ENCODE measurements at places on chromosomes 2 and 18.
A peak's percentile ranks its signal among the peaks of the same experiment; 100 is the strongest.

DNA sequence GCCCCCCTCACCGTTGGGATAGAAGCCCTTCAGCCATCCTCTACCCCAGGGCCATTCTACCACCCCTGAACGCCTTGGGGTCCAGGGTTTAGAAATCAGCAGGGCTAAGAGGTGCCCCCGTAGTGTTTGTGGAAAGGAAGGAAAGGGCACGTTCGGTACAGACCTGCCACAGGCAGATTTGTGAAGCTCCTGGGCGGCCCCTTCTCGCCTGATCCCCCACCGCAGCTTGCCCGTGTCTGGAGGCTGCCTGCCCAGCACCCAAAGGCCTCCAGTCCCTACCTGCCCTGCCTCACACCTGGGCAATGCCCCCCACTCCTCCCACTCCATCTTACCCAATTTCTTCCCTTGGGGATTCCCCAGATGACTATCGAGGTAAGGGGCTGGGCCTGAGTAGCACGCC is 21.2 kb downstream of the ATP6V1C2 start:
- no peak for DNase-seq

- no peak for DNase-seq
Observed at GRCh38 chr18:79397830-79398761, 2.4 kb downstream of the NFATC1 start.

DNA sequence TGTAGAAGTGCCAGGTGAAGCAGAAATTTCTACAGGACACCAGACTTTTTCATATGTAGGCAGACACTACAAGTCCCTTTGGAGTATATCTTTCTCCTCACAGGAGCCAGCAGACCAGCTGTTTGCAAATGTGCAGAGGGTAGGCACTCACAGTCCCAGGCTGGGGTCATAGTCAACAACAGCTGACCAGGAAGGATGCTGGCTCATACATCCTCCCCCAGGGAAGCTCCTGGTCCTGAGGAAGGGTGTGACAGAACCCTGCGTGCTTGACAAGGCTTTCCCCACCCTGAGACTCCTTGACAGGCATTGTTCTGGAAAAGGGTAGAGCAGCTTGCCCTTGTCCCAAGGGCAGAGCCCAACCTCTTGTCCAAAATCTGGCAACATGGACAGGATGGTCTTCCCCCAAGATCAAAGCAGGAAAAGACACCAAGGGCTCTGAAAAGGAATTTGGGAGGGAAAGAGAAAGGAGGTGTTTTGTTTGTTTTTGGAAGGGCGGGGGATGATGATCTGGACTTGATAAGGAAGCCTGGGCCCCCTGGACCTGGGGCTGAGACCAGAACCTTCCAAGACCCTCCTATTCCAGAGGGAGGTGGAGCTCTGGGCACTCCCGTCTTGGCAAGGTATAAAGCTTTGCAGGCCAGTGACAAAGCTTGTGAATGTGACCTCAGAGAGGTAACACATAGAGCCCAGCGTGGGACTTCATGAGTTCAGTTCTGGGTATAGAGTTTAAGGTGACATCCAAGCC is 87.1 kb downstream of the GFPT1 start:
- no peak for DNase-seq

DNA sequence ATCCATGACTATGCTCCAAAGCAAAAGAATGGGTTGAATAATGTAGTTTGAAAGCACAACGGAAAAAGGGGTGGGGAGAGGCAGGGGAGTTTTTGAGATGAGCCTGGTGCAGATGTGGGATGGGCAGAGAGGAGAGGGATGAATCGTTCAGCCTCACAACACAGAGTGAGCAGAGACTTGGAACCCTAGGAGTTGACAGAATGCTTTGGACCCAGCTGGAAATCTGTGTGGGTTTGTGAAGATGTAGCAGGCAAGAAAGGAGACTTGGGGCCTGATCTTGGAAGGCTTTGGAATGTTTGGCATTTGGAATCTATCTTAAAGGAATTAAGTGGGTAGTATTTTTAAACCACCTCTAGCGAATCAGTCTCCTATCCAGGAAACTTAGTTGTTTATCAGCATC is 66.0 kb upstream of the KCTD1 start:
- DNase-seq = no peak

DNA sequence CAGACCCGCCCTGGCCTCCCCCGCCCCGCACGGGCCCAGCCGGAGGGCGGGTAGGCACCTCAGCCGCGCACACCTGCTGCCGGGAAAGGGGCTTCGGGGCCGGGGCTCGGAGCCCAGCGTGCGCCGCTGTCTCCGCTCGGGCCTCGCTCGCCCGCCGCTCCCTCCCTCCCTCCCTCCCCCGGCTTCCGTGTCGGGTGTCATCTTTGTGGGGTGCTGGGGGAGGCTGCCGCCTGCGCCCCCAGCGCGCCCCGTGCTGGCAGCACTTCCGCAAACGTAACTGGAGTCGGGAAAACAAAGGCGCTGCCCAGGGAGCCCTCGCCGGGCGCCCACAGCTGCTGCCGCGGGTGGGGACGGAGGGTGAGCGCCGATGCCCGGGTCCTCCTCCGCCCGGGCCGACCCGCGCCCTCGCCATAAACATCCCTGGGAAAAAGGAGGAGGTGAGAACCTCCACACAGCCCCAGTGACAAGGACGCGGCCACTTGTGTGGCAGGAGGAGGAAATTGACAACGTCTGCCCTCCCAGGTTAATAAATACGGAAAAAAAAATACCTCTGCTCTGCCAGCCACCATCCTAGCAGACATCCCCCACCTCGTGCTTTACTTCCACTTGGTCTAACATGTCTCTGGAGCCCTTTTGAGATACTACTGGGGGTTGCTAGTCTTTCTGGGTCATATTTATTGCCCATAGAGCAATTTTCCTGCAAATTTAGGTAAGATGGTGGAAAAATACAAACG is 550 bp downstream of the MFSD6 start:
- DNase-seq = no peak

GRCh38 chr2:100275200-100275589 is 47.1 kb downstream of the LONRF2 start:
- DNase-seq = no peak

GRCh38 chr2:216392945-216393840 is 19.1 kb upstream of the SMARCAL1 start:
- DNase-seq = peak; percentile 8

- no peak for DNase-seq
Observed at GRCh38 chr18:54360406-54360805, 2.7 kb downstream of the C18orf54 start.

GRCh38 chr2:23012499-23012898 is 372.5 kb upstream of the KLHL29 start:
- no peak for DNase-seq

- no peak for DNase-seq
Observed at GRCh38 chr2:60479226-60480088, 74.0 kb downstream of the BCL11A start.

GRCh38 chr2:26562811-26563645 is 78.1 kb downstream of the CIB4 start:
- DNase-seq = peak; percentile 50

DNA sequence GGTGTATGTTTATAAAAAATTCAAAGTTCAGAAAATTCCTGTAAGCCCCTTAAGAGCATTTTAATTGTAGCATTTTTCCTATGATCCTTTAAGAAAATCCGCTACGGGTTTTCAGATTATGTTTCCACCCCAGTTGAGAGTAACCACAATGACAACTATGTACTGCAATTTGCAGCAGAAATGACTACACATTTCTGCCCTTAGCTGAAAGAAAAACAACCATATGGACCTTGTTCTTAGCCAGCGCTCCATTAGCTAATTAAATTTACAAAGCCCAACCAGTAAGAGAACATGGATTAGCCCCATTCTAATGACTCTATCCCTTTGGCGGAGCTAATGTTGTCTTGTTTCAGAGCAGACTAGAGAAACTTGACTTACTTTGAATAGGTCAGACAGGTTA is 247.6 kb downstream of the SLC8A1 start:
- DNase-seq = no peak

DNA sequence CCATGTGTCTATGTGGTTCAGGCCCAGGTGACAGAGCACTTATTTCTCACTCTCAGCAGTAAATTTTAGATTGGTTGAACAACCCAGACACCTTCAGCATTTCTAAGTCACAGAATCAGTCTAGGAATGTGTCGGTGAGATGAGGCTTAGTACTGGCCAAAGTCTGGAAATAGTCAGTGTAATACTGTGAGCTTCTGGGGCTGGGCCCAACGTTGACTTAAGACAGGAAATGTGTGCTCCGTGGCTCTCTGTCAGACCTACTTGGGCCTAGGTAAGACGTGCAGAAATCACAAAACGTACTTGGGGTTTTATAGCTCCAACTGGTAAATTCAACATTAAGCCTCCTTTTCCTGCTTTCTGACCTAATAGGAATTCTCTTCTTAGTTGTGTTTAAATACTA is 160.3 kb upstream of the COL3A1 start:
- DNase-seq = no peak

- no peak for DNase-seq
Observed at GRCh38 chr2:203035879-203036470, 21.3 kb downstream of the NBEAL1 start.

- DNase-seq = no peak
Observed at GRCh38 chr2:22518641-22519040, 866.3 kb upstream of the KLHL29 start.

DNA sequence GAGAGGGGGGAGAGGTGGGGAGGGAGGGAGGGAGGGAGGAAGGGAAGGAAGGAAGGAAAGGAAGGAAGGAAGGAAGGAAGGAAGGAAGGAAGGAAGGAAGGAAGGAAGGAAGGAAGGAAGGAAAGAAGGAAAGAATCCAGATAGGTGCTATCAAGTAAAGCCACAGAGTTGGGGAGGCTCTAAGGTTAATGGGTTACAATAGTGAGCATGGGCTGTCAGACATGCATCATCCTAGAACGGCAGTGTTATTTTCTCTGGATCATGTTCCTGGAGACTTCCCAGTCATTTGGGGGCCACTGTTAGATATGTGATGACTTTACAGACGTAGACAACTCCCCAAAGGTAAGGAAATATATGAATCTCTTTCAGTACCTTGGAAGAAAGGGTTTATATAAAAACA is 31.1 kb downstream of the CDK15 start:
- DNase-seq = no peak

DNA sequence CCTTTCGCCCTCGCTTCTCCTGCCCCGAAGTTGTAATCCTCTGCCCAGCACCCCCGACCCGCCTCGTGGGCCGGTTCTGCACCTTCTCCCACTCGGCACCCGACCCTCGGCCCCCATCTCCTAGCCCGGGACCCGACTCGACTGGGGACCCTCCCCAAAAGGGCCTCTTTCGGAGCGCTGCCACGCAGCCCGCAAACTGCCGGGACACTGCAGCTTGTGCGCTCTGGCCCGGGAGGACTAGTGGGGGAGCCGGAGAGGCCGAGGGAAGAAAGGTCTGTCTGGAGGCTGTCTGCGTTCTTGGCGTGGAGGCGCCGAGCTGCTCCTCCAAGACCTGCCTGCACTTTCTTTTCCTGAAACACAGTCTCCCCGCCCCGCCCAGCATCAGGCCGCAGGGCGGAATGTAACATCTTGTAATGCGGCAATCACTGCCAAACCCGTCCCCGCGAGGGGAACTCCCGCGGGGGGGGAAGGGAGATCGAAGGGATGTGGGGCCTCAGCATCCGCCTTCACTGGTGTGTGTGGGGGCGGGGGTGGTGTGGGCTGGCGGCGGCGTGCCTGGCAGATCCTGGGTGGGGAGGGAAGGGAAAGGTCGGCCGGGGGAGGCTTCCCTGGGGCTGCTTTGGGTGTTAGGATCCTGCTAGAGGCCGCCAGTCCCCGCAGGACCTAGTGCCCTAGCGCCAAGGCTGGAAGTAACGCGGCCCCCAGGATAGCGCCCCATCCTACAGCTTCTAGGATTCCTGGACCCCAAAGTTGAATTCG is 7.4 kb downstream of the DLX2 start:
- DNase-seq = peak; percentile 98

GRCh38 chr2:240584486-240585031 is 2.0 kb upstream of the CAPN10 start:
- peak; percentile 26 for DNase-seq

GRCh38 chr2:69600425-69600824 is 43.1 kb downstream of the AAK1 start:
- DNase-seq = no peak

- no peak for DNase-seq
Observed at GRCh38 chr2:100060875-100061274, 81.5 kb downstream of the AFF3 start.

DNA sequence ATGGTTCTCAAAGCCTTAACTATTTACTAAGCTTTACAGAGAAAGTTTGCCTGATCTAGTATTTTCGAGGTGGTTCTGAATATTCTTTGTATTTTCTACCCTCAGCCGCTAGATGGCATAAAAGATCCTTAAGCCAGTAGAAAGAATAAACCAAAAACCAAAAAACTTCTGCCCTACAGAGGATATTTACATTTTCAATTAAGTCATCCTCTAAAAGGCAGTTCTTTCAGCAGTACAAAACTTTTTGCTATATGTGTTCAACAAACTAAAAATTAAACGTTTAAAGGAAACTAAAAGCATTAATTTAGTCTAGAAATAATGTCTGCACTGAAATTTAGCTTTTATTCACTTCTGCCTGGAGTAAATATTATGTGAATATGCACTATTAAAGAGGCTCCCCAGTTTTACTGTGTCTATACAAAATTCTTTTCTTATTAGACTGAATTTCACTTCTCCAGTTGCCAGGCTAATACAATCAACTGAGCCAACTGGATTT is 297.5 kb downstream of the PIEZO2 start:
- peak; percentile 5 for DNase-seq

- no peak for DNase-seq
Observed at GRCh38 chr2:136929531-136929930, 164.2 kb downstream of the THSD7B start.

- DNase-seq = no peak
Observed at GRCh38 chr2:196247114-196247975, 76.0 kb upstream of the STK17B start.

- peak; percentile 100 for DNase-seq
Observed at GRCh38 chr2:100292022-100292580, 30.2 kb downstream of the LONRF2 start.

DNA sequence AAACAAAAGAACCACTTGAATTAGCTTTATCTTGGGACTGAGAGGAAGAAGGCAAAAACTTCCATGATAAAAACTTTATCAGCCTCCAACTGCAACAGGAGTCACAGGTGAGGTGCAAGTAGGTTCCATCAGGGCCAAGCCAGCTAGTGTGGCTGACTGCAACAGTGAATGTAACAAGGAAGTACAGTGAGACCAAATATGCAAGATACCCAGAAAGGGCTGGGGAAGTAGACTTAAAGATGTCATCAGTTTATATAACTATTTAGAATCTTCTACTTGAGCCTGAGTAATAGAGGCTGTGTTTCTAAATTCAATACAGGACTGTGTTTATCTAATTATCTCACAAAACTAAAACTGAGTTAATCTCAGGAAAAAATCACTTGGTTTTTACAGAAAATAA is 14.8 kb downstream of the PLEKHM3 start:
- no peak for DNase-seq

- no peak for DNase-seq
Observed at GRCh38 chr2:121316986-121317385, 32.0 kb upstream of the TFCP2L1 start.

- DNase-seq = no peak
Observed at GRCh38 chr2:172856606-172857005, 121.0 kb downstream of the RAPGEF4 start.

- DNase-seq = no peak
Observed at GRCh38 chr2:39623917-39624316, 41.8 kb upstream of the TMEM178A start.

- no peak for DNase-seq
Observed at GRCh38 chr2:226300196-226300886, 499.3 kb downstream of the IRS1 start.
